GM23248 (cell line): ENCODE measurements at places on chromosomes 6 and 20. TPM values are rescaled to one million over a fixed set of nuclear protein-coding genes. Genes with fewer than 3 reads are reported as not detected.

DNA sequence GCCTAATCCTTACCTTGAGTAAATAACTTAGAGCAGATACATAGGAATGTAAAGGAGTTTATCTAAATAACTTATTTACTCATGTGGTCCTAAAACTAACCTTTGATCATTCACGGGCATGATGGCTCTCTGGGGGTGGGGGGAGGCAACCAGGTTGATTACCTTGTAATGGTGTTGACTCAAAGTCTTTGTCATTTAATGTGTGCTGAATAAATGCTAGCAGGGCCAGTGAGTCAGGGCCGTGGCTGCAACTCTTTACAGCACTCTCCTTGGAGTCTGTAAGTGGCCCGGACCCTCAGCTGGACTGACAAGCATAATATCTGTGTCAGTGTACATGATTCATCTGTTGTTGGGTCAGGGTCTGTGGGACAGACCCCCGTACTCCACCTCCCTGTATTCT lies 203.0 kb downstream of the EPM2A start:
- H3K27me3 ChIP-seq, result 0 out of 2 replicates have a peak, but pooled peaks cover 11% of the 10 kb centered on the region
- no peak overlapping the region for H3K4me3 ChIP-seq
- no peak for DNase-seq
- no peaks in the 10 kb centered on the region for H3K4me1 ChIP-seq
- H3K36me3 ChIP-seq, result no peaks in the 10 kb centered on the region
- no peak overlapping the region for H3K27ac ChIP-seq

Gene HCK
- total RNA-seq, result not detected in 2 replicates

GRCh38 chr6:73537677-73538076 lies 16.8 kb upstream of the EEF1A1 start:
- no peaks in the 10 kb centered on the region for H3K27me3 ChIP-seq
- H3K4me1 ChIP-seq, result no peaks in the 10 kb centered on the region
- H3K4me3 ChIP-seq, result no peak overlapping the region
- no peak overlapping the region for H3K27ac ChIP-seq
- DNase-seq, result no peak

- no peak overlapping the region for H3K4me3 ChIP-seq
- peaks cover 8% of the 10 kb centered on the region; the same call in 1 of the 2 replicates for H3K27me3 ChIP-seq
- H3K27ac ChIP-seq, result no peak overlapping the region
- H3K4me1 ChIP-seq, result no peaks in the 10 kb centered on the region
- no peak for DNase-seq
Measured at GRCh38 chr6:154648188-154648887, 84.9 kb upstream of the SCAF8 start.

Gene PNLDC1
- not detected in 2 replicates for total RNA-seq

GRCh38 chr20:8156235-8157079 lies 24.4 kb downstream of the PLCB1 start:
- H3K4me1 ChIP-seq, result peaks cover 48% of the 10 kb centered on the region
- DNase-seq, result peak; percentile 57
- H3K4me3 ChIP-seq, result no peak overlapping the region
- no peaks in the 10 kb centered on the region for H3K27me3 ChIP-seq
